Stimulated activated CD4-positive, alpha-beta T cell treated with anti-CD3 and anti-CD28 coated beads, Interleukin-4, amount 100 ng/mL, for 24 hours (primary cell): ENCODE measurements at places on chromosomes 2 and 18.

DNA sequence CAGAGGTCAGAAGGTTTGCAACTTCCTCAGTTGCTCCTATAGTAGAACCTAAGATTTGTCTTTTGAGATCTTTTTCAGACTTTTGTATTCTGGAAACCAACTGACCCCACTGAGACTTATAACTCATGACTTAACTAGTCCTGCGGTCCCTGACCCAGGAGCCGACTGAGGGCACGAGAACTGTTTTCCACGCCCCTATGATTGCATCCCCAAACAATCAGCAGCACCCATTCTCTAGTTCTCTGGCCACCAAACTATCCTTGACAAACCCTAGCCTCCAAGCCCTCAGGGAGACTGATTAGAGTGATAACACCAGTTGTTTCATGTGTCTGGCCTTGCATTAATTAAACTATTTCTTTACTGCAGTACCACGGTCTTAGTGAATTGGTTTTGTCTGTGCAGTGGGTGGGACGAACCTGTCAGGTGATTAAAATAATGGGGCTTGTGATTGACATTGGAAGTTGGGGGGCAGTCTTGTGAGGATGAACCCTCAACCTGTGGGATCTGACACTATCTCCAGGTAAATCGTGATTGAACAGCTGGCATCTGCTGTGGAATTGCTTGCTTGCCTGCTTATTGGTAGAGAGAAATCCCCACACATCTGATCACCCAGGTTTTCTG is 95.7 kb downstream of the B3GNT2 start:
- DNase-seq: no peak

DNA sequence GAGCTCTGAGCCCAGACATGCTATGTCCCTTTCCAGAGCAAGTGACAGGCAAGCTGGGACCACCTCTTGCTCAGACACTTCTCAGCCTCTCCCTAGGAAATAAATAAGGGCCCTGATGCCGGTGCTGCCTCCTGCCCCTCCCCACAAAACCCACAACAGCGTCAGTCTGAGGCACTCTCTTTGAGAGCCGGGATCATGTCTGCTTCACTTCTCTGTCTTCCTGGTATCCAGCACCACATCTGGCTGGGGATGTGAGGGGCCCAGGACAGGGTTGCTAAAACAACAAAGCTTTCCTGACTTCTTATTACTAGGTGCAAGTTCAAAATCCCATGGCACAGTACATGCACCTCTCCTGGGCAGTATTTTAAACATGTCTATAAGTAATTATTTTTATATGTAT is 103.9 kb upstream of the GLI2 start:
- no peak for DNase-seq

DNA sequence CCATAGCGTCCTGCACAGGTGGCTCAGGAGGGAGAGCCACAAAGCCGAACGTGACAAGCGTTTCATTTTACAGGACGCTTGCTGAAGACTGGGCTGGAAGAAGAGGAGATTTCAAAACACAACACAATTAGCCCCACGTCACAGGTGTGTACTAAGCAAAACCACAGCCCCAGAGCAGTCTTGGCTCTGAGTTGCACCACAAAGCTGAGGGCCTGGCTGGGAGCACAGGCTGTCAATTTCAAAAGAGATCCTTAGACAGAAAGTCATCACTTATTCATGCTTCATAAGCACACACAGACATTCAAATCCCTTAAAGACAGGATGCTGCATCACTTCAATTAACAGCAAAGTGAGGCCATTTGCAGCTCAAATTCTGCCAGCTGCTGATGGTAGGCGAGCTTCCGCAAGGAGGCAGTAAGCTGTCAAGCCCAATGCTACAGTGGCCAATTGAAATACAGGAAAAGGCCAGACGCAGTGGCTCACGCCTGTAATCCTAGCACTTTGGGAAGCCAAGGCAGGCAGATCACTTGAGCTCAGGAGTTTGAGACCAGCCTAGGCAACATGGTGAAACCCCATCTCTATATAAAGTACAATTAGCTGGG is 79.6 kb downstream of the SKA1 start:
- DNase-seq: no peak

GRCh38 chr2:69217333-69218080 is 169.5 kb downstream of the GFPT1 start:
- no peak for DNase-seq

- DNase-seq: no peak
Observed at GRCh38 chr2:183195998-183196409, 71.8 kb downstream of the NUP35 start.

- DNase-seq: no peak
Observed at GRCh38 chr2:65164426-65164891, 34.6 kb upstream of the RAB1A start.

GRCh38 chr2:138565230-138565598 is 63.6 kb downstream of the SPOPL start:
- DNase-seq: no peak

DNA sequence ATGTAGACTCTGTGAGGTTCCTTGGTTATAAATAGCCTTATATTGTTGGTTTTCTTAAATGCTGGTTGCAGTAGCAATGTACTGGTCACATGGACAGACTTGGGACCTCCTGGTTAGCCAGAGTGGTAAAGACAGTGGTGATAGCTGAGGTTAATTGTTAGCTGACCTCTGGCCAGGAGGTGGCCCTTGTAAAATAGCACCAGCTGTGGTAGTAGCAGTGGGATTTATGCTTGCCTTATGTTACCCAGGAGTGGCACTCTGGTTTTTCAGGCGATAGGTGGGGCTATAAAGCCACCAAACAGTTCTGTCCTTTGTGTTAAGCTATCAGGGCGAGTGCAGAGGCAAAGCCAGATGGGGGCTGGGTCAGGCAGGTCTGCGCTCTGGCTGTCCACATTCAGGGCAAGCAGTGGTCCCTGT is 94.8 kb upstream of the SRD5A2 start:
- no peak for DNase-seq

DNA sequence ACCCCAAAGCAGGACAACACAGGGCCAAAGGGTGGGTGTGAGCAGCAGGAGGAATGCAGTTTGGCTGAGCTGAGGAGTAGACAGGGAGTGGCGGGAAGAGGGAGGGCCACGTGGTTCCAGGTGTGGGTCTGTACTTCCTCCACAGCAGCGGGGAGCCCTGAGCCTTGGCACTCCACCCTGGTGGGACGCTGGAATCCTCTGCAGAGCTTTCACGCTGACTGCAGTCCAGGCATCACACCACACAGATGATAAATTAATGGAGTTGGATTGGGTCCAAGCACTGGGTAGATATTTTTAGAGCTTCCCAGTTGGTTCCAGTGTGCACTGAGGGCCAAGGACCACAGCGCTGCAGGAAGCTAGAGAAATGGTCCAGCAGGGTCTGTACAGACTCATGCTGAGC is 67.0 kb upstream of the TMEM200C start:
- DNase-seq: no peak

GRCh38 chr2:237866101-237866621 is 6.7 kb downstream of the RAMP1 start:
- DNase-seq: no peak

DNA sequence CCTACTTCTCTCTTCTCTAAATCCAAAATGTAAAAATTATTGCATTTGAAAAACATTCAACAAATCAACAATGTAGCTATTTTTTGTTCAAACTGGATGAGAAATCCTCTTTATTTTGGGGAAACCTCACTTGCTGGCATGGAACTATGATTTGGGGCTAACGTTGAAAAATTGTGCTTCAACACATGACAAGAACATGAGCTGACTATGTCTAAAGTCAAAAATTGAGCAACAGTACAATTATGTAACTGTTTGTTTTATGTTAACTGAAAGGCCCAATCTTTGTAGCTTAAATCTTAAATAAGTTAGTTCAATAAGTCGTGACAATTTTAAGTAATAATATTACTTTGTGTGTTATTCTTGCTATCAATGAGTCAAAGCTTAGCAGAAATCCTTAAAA is 67.3 kb downstream of the TMEFF2 start:
- no peak for DNase-seq

- no peak for DNase-seq
Observed at GRCh38 chr2:109375656-109376055, 238.1 kb downstream of the SEPTIN10 start.

DNA sequence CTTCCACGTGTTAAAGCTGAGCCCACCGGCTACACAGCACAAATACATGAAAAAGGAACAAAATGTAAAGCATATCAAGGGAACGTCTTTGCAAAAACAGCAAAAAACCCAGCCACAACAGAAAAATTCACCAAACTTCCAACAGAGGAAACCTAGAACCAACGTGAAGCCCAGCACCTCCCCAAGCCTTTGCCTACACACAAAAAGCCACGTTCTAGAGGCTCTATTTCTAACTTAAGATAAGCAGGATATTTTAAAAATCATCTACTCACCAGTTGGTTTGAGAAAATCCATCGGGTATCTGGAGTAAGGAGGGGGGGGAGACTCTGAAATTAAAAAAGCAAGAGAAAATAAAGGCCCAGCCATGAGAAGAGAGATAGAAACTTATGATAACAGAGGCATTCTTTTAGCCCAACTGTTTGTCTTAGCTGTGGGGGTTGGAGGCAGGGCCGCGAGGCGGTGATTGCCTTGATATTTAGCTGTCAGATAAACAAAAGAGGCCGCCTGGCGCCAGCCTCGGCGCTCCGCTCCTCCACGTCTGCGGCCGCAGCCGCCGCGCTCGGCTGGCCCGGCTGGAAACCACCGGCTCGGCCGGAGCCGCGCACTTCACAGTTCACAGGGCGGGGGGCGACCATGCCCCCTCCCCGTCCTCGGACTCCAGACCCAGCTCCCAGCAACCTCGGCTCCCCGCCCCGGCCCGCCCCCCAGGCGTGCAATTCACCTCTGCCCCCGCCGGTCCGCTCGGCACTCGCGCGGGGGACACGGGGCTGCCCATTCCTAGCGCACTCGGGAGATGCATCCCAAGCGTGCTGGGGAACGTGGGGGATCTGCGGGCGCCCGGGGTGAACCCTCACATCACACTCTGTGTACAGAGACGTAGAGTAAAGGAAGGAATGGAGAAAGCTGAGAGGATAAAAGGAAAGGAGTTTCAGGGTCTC is 2.4 kb downstream of the SMAD7 start:
- DNase-seq: peak; percentile 46

DNA sequence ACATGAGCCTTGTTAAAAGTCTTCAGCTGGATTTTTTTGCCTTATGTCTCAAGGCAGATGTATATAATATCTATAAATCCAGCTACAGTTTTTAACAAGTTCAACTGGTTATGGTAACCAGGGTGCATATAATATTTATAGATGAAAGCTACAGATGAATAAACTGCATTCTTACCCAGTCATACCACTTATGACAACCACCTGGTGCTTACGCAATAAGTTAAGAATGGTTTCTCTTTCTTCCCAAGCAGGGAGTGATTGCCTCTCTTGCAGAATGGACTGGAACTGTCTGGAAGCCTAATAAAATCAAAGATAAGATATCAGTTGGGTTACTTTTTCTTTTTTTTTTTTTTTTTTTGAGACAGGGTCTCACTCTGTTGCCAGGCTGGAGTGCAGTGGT is 19.6 kb downstream of the DHX57 start:
- no peak for DNase-seq

DNA sequence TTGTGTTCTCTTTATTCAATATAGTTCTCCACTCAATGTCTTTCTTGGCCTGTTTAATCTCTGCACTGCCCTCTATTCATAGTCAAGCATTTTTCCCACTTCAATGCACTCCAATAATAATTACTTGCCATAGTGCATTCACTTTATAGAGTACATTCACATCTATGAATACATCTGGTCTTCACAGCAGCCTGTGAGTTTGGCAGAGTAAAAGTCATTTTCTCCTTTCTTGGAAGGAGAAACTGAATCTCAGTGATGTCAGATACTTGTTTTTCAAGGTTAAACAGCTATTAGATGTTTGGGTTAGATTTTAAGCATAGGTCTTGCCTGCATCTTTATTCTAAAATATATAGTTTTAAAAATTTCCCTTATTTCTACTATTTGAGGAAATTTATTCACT is 373.2 kb downstream of the TRIB2 start:
- DNase-seq: no peak

DNA sequence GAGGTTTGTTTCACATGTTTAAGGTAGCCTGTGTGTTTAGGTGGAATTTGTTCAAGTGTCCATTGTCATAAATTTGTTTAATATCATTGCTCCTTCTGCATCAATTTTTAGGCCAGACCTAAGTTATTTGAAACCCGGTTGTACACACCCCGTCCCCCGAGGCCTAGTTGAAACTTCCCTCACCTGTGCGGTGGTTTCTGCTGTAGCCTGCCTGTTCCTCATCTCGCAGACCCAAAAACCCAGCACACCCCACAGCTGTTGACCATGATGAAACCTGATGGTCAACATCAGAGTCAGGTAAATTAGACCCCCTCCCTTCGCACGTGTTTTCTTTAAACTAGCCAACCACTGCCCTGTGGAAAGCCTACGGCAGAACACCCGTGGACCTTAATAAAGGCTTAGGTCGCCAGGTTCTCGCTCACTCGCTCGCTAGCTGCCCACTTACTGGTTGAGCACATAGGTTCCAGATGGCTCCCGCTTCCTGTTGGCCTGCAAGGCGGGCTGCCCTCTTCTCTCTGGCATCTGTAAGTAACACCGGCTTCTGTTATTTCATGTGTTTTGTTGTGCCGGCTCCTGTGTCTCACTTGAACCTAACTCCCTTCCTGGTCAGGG is 64.4 kb downstream of the EML6 start:
- DNase-seq: no peak

DNA sequence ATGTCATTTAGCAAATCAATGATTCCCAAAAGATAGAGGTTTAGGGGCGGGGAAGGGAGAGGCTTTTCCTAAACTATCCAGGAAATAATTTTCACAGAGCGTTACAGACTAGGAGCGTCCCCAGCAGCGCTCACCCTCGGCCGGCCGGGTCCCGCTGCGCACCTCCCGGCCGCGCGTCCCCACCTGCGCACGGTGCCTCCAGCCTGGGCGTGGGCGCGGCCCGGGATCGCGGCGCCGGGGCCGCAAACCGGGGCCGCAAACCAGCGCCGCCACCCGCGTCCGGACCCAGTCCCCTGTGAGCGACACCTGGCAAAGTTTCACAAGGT is 684 bp upstream of the ZCCHC2 start:
- no peak for DNase-seq

GRCh38 chr2:170381678-170382077 is 203.7 kb downstream of the MYO3B start:
- DNase-seq: no peak
